Choroid plexus epithelial cell (primary cell): ENCODE measurements at places on chromosomes 1 and 21.

- no peak for DNase-seq
Measured at GRCh38 chr1:114043548-114043947, 64.3 kb downstream of the OLFML3 start.

GRCh38 chr1:2135441-2135841, 59.1 kb downstream of the FAAP20 start:
- peak; percentile 90 for DNase-seq

GRCh38 chr1:206794294-206794908, 22.1 kb upstream of the IL10 start:
- no peak for DNase-seq

DNA sequence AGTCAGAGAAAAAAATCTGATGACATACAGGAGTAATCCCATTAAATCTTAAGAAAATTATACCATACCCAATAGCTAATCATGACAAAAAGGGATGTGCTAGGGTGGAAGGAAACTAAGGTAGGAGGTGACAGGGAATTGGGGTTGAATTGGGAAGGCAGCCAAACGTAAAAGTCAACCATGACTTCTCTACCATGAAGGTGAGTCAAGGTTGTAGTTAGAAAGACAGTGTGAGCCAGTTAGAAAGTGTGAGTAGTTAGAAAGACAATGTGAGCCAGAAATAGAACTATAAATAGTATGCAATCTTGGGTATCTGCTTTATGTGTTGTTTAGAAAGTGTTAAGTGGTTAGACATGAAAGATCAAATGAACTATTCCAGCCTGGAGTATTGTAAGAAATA, 556.8 kb downstream of the AGBL4 start:
- DNase-seq = no peak
